ENCODE measurements at places on chromosomes 5 and 9. TPM values are rescaled to one million over a fixed set of nuclear protein-coding genes. Genes with fewer than 3 reads are reported as not detected.

LCN2 gene
- not detected for total RNA-seq

CMYA5 gene
- 0.14 TPM for total RNA-seq

MLANA gene
- total RNA-seq = not detected

PLEKHG4B gene
- not detected for total RNA-seq

NDOR1 gene
- 45.6 TPM for total RNA-seq

ORM2 gene
- not detected for total RNA-seq

PRRX2 gene
- total RNA-seq = 3.4 TPM

DBH gene
- total RNA-seq = not detected

PLAC8L1 gene
- total RNA-seq = 0.57 TPM

DNA sequence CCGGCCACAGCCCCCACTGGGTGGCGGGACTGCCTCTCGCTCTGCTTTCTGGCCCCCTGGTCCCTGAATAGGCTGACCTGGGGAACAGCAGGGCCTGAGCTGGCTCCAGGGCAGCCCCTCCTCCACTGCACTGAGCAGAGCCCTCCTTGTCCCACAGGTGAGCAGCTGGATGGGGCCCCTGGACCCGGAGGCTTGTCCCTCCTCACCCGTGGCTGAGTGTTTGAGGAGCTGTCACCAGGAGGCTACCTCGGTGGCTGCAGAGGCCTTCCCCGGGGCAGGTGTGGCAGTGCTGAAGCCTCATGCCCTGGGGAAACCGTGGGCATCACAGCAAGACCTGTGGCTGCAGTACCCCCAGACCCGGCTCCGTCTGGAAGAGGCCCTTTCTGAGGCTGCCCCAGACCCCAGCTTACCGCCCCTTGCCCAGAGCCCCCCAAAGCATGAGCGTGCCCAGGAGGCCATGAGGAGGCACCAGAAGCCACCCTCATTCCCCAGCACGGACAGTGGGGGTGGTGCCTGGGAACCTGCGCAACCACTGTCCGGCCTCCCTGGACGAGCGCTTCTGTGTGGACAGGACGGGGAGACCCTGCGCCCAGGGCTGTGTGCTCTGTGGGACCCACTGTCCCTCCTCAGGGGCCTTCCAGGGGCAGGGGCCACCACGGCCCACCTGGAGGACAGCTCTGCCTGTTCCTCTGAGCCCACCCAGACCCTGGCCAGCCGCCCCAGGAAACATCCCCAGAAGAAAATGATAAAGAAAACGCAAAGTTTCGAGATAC, 28.5 kb upstream of the LRRC14B start:
- DNase-seq = no peak

GRCh38 chr5:151696470-151697061, 9.9 kb upstream of the SPARC start:
- DNase-seq = no peak

DNA sequence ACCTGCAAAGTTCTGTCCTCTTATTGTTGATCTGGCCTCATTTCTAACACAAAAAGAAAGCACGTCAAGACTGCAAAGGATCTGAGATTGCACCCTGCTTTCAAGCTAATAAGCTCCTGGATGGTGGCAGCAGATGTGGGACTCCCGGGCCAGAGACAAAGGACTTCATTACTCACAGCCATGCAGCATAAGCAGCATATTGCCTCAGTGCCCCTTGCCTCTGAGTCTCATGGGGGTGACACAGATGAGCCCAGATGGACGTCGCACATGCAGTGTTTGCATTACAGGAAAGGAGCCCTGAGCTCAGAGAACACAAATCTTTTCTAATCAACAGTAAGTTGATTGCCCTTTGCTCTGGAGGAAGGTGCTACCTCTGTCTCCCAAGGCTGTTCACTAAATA, 105.0 kb downstream of the SLC28A3 start:
- DNase-seq = no peak

GRCh38 chr5:130545291-130545690, 619.8 kb downstream of the HINT1 start:
- no peak for DNase-seq

DNA sequence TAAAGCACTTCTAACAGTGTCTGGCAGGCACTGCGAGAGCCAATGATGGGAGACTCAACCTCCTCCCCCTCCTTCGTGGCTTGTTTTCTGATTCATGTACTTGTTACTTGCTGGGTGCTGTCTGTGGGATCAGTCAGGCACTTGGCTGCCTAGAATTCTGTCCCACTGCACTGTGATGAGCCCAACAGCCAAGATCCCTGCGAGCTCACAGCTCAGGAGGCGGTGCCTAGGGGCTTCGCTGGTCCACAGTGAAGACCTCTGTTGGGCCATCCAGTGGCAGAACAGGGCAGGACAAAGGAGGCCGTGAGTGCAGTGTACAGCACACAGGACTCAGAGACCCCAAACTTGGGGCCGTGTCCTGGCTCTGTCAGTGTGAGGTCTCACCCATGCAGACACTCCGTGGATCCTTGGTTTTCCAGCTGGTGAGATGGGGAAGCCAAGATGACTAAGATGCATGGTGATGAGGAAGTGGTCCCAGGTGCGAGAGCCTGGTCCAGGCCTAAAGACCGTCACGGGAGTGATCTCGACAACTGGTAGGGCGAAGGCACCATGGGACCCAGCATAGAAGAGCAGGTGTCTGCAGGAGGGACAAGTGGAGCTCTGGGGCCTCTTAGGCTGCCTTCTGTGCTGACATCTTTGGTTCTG, 19.5 kb downstream of the MYMK start:
- DNase-seq = no peak

- DNase-seq = no peak
These were observed 27.1 kb upstream of the MTMR12 start for GRCh38 chr5:32339878-32340277.

GRCh38 chr9:20701060-20701459, 17.0 kb downstream of the FOCAD start:
- no peak for DNase-seq

DNA sequence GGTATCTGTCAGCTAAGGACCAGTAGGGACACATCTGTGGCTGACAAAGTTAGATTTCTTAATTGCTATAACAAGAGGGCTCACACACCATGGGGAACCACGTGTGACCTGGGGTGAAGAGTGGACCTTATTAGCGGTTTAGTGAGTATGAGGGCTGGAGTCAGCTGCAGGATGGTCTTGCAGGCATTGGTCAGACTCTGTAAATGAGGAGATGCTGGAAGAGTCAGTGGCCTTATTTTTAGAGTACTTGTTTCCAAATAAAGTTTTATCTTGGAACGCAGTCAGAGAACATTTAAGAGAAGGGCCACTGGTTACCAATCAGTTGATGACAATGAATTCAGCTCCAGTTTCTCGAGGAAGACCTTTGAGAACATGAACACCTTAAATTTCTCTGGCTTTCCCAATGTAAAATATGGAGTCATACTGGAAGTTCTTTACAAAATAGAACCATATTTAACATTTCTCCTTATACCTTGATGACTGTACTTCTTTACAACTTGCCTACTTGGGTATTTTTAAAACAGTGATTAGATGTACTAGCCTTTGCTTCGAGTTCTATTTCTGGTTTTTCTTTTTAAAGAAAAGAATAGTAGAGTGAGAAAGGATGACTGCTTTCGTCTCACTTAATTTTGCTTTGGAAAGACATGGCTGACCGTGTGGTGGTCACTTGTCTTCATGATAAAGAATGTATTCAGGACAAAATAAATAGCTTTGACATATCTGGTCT, 185.9 kb upstream of the S1PR3 start:
- no peak for DNase-seq

- no peak for DNase-seq
These were observed 10.5 kb downstream of the TAL2 start for GRCh38 chr9:105672711-105673234.

- DNase-seq = no peak
These were observed 287.0 kb upstream of the COX7C start for GRCh38 chr5:86330736-86331135.

GRCh38 chr5:54454602-54455001, 897 bp upstream of the HSPB3 start:
- DNase-seq = no peak

DNA sequence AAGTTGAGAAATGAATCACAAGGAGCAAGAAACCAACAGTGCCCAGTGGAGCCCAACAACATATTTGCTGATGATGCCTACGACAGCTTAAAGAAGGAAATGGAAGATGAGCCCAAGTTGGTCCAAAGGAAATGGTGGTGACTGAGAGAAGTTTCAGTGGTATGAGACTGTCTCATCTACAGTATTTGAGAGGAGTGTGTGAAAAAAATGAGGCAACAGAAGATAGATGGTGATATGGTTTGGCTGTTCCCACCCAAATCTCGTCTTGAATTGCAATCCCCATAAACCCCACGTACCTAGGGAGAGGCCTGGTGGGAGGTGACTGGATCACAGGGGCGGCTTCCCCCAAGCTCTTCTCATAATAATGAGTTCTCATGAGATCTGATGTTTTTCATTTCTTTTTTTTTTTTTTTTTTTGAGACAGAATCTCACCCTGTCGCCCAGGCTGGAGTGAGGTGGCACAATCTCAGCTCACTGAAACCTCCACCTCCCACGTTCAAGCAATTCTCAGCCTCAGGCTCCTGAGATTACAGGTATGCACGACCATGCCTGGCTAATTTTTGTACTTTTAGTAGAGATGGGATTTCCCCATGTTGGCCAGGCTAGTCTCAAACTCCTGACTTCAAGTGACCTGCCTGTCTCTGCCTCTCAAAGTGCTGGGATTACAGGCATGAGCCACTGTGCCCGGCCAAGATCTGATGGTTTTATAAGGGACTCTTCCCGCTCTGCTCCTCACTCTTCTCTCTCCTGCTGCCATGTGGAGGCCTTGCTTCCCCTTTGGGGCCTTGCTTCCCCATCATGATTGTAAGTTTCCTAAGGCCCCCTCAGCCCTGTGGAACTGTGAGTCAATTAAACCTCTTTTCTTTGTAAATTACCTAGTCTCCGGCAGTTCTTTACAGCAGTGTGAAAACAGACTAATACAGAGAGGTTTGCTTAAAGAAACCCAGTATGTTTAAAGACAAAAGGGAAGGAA, 30.2 kb downstream of the EFCAB9 start:
- DNase-seq = peak; percentile 69

GRCh38 chr9:89890326-89890980, 285.6 kb downstream of the GADD45G start:
- DNase-seq = no peak

DNA sequence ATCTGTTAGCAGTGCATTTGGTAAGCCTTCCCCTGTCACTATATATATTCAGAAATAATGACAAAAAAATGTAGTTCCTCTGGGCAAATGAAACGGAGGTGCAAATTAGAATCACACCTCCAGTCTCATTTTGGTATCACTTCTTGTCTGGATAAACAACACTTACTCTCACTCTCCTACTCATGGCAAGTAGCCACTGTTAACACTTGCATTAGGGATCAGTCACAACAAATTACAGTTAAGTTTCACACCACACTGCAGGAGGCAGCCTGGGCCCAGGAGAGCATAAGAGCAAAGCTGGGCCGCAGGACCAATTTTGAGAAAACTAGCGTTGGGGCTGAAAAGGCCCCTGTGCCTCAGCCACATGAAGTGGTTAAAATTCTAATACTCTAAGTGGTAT, 161.0 kb downstream of the ELAVL2 start:
- DNase-seq = no peak
